ENCODE measurements at places on chromosomes 1 and 21.

GRCh38 chr21:15088488-15088887 lies 23.7 kb upstream of the NRIP1 start:
- DNase-seq = no peak

GRCh38 chr1:231522931-231523642 lies 5.4 kb upstream of the TSNAX start:
- no peak for DNase-seq

DNA sequence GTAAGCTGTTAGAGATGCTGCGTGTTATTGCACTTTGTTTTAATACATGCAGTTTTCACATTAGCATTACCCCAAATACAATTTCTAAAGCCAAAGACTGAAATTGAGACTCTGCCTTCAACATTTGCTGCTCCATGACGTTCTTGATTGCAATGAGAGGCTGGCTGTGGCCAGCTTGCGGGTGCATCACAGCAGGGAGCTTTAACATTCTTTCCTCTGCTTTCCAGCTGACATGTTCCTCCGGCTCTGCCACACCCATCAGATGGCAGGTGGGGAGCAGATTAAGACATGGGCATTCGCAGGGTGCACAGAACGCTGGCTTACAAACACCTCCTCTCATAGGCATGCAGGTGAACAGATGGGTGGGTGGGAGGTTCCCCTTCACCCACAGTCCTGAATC lies 314.1 kb downstream of the DISC1 start:
- DNase-seq = no peak

DNA sequence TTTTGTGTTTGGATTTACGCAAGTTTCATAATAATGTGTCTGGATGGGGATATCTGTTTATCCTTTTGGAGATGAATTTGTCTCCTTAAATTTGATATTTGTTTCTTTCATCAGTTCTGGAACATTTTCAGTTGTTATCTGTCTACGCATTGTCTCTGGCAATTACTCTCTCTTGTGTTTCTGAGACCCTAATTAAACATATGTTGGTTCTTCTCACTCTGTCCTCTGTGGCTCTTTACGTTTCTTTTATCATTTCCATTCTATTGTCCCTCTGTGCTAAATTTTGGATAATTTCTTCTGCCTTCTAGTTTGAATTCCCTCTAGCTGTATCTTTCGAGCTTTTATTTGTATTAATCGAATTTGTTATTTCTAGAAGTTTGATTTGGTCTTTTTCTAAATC lies 17.5 kb upstream of the PRELP start:
- DNase-seq = no peak

DNA sequence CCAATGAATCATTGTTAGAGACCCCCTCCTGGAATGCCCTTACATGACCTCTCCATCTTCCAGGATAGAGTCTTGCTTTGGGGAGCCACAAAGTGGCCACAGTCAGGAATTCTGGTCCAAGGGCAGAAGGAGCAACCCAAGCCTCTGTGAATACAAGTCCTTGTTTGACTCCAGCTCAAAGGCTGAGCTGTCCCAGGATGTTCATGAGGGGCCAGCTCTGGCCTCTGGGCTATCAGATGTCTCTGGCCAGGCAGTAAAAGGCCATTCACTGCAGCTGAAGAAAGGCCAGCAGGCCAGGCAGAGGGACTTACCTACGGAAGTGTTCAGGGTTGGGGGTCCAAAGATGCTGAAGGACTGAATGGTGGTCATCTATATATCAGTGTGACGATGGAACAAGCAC lies 98.3 kb upstream of the IPO9 start:
- no peak for DNase-seq

DNA sequence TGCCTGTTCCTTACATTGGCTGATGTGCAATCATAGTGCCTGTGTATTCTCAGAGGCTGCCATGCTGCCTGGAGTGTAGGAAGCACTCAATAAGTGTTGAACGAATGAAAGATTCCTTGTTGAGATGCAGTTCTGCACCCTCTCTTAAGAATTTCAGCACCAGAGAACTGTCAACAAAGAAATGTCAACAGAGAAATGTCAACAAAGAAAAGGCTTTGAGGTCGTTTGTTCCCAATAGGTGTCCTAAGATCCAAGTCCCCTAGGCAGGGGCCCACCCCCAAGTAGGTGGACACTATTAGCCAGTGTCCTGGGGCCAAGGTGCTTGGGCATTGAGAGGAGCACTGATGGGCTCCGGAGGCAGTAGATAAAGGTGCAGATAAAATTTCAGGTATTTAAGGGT lies 12.6 kb downstream of the KCND3 start:
- no peak for DNase-seq

DNA sequence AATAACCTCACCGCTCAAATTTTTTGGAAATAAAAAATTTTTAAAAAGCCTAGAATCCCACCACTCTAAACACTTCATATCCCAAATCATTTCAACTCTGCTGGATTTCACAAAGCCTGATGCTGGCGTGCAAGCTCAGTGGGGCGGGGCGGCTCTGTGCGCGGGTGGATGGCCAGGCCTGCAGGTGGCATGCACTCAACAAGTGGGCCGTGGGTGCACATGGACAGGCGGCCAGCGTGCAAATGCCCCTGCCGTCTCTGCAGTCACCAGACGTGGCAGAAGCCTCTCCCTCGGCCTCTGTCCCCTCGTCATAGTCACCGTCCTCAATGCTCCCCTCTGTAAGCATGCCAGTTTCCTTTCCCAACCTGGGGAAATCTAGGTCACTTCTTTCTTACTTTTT lies 6.6 kb upstream of the PDE9A start:
- no peak for DNase-seq

DNA sequence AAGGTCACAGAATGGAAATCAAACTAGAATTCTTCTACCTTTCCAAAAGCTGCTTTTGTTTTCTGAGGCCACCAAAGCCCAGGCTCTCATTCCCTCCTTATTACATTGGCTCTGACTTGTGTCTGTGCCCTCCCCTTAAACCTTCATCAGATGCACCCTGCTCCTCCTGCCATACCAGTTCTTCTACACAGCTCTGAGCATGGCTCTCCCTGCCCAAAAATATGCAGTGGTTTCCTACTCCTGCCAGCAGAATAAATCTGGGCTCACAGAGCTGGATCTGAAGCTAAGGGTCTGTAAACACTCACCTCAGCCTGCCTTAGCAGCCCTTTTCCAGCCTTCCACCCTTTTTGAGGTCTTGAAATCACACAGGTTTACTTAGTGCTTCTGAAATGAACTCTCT lies 55.0 kb downstream of the TTC3 start:
- no peak for DNase-seq

GRCh38 chr1:19010503-19010902 lies 54.0 kb upstream of the IFFO2 start:
- DNase-seq = no peak

DNA sequence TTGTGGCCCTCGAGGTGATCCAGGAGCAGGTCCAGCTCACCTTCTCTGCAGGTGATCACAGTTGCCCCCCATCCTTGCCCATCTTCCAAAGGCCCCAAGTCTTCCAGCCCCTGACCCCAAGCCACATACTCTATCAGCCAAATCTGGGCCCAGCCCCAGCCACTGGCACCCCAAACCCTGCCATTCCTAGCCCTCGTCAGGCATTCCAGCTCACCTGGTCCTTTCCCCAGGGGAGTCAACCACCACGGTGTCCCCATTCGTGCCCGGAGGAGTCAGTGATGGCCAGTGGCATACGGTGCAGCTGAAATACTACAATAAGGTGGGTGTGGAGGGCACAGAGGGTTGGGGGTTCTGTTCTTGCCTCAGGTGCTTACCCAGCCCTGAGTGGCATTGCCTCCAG lies 12.2 kb downstream of the CELSR2 start:
- no peak for DNase-seq

DNA sequence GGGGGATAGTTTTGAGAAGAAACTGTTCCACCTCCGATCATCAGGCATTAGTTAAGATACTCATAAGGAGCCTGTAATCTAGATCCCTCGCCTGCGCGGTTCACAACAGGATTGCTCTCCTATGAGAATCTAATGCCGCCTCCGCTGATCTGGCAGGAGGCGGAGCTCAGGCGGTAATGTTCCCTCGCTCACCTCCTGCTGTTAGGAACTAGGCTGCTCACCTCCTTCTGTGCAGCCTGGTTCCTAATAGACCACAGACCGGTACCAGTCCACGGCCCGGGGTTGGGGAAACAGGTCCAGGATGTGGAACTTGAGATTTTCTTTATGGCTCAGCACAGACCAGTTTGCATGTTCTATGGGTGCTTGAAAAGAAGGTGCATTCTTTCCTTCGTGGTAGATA lies 27.2 kb upstream of the FAM3B start:
- no peak for DNase-seq

DNA sequence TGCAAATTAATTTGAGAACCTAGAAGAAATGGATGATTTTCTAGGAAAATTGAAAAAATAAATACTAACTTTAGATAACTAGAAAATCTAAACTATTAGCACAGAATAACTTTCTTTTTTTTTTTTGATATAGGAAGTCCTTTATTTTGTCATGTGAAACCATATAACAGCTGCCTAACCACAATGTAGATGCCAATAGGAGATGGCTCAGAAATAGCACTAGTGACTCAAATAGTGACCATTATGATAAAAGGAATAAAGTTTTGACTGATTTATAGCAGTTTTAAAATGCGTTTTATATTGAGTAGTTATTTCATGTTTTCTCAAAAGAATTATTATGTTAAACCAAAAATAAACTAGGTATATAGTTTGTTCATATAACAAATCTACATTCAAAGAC lies 158.0 kb upstream of the CACYBP start:
- no peak for DNase-seq

- no peak for DNase-seq
These were observed 43.2 kb upstream of the TACSTD2 start for GRCh38 chr1:58620259-58620658.

DNA sequence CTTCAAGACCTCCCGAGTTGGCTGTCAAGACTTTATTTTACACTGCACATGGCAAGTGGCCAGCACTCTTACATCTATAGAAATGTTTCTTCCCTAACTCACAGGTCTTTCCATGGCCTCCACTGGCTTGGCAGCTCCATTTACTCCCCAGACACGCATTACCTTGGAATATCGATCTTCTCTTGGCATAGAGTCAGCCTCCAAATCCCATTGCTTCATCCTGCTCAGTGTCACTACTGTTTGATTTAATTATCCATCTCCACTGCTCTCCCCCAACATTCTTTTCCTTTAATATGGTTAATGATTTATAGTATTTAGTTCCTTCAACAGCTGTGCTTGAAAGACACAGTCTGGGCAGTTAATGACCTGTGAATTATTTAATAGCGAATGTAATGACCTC lies 241.2 kb upstream of the MAP1LC3C start:
- DNase-seq = no peak

GRCh38 chr1:11960276-11960675 lies 20.0 kb upstream of the MFN2 start:
- no peak for DNase-seq

GRCh38 chr21:39198800-39199199 lies 15.5 kb upstream of the PSMG1 start:
- no peak for DNase-seq

- no peak for DNase-seq
These were observed 11.3 kb upstream of the SAMSN1 start for GRCh38 chr21:14557413-14557812.

DNA sequence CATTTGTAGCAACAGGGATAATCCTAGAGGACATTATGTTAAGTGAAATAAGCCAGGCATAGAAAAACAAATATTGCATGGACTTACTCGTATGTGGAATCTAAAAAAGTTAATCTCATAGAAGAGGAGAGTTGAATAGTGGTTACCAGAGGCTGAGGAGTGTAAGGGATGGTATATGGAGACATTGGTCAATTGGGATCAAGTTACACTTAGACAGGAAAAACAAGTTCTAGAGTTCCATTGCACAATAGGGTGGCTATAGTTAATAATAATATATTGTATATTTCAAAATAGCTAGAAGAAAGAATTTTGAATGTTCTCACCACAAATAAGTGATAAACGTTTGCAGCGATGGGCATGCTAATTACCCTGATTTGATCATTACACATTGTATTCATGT lies 354.6 kb downstream of the SEC16B start:
- DNase-seq = no peak

GRCh38 chr1:234270581-234271242 lies 102.5 kb upstream of the COA6 start:
- DNase-seq = no peak

- DNase-seq = no peak
These were observed 198.2 kb downstream of the GREM2 start for GRCh38 chr1:240413732-240414131.

DNA sequence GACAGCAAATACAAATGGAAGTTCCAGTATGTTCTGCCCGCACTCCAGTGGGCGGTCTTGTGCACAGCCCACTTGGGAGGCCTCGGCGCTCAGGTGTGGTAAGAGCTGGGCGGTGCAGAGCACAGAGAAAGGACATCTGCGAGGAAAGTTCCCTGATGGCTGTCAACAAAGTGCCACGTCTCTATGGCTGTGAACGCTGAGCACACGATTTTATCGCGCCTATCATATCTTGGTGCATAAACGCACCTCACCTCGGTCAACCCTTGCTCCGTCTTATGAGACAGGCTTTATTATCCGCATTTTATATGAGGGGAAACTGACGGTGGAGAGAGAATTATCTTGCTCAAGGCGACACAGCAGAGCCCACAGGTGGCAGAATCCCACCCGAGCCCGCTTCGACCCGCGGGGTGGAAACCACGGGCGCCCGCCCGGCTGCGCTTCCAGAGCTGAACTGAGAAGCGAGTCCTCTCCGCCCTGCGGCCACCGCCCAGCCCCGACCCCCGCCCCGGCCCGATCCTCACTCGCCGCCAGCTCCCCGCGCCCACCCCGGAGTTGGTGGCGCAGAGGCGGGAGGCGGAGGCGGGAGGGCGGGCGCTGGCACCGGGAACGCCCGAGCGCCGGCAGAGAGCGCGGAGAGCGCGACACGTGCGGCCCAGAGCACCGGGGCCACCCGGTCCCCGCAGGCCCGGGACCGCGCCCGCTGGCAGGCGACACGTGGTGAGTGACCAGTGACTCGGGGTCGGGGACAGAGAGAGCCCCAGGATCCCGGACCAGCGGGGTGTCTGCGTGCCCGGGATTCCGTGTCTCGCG lies at the start of gene IL12RB2:
TSS of gene IL12RB2 (plus strand) at position 623 of the 810 bp plus-strand sequence. CDS start 12,496 bp downstream, outside the sequence.
- DNase-seq = no peak

DNA sequence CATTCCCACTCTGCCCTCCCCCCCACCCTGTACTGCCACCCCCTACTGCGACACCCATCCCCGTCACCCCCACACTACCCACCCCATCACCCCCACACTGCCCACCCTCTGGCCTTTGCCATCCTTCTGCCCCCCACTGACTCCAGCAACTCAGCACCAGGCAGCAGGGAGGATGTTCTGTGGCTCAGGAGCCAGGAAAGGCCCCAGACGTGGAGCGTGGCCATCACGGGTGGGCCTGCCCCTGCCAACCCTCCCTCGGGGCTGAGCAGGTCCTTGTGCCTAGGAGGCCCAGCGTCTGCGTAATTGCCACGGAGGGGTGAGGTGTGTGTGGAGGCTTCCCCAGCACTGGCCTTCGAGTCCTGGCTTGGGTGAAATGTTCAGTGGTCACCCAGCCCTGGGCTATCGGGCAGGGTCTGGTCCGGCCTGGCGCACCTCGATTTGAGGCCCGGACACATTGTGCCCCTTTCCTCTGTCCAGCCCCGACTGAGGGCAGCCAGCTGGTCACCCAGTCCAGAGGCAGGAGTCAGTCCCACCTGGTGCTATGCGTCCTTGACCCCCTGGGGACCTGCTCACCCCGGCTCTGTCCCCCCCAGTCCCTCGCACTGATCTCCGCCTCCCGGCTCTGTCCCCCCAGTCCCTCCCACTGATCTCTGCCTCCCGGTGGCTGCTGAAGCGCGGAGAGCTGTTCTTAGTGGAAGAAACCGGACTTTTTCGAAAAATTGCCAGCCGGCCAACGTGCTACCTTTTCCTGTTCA lies 23.0 kb downstream of the ARHGEF16 start:
- no peak for DNase-seq

Data from SHP77 treated with DMSO at 0.1 percent for 48 hours (cell line).